Left ventricle myocardium inferior (tissue), 1 donor: ENCODE measurements at places on chromosomes 11 and 22.

DNA sequence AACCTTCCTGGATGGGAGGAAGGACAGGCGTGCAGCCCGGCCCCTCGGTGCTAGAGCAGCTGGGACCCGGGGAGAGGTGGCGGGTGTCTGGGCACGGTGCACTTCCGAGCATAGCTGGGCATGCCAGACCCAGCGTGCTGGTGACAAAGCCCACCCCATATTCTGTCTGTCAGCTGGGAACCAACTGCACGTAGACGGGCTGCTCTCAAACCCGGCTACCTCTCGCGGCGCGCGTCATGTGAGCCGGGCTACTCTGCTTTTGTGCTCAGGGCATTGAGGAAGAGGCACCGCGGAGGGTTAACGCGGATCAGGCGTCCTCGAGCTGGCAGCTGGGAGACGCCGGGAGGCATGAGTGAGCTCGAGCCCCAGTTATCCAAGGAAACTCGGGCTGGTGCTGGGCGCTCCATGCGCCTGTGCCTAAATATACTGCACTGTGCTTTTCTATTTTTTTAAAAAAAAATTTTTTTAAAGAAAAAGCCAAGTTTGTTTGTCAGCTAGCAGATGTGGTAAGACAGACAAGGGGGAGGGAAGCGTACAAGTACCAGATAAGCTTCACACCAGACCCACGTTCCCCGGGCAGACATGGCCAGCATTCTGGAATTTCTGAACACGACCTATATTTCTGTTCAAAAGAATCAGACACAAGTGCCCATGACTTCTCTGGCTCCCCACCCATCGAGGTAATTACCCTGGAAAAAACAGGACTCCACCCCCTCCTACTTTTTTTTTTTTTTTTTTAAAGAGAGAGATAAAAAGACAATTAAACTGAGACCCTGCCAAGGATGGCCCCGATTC lies 425.6 kb downstream of the SHANK2 start:
- DNase-seq: no peak

DNA sequence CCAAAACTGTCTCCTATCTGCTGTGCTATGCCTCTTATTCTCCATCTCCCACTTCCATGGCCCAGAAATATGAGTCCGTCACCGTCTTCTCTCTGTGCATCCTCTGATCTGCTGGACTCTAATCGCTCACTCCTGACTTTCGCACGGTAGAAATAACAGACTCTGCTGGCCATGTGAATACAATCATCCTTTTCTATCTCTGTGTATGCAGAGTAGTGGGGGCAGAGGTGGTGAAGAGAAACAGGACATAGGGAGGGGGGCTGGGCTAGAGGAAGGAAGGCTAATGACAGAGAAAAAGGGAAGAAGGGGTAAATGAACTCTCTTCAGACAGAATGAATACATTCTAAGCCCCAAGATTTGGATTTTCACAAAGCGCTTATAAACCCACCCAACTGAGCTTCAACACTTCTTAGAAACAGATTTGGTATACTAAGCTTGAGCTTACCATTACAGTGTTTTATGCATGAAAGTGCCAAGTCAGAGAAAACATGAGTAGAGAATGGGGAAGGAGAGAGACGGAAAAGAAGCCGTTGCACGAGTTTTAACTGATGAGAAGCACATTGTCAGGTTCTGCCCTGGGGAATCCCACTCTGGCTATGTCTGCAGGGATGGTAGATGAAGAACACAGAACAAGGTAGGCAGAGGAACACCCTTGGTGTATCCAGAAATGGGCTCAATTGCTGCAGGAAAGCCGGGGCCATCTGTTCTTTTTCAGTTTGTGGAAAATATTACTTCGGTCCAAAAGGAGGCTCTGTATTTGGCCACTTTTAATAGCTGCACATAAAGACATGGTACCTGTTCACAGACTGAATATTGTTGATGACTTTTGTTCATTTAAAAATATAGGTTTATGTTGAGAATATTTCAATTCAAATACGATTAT lies 324.7 kb downstream of the ETS1 start:
- DNase-seq: no peak

- DNase-seq: no peak
Observed at GRCh38 chr22:50220603-50221409, 20.0 kb downstream of the SELENOO start.

DNA sequence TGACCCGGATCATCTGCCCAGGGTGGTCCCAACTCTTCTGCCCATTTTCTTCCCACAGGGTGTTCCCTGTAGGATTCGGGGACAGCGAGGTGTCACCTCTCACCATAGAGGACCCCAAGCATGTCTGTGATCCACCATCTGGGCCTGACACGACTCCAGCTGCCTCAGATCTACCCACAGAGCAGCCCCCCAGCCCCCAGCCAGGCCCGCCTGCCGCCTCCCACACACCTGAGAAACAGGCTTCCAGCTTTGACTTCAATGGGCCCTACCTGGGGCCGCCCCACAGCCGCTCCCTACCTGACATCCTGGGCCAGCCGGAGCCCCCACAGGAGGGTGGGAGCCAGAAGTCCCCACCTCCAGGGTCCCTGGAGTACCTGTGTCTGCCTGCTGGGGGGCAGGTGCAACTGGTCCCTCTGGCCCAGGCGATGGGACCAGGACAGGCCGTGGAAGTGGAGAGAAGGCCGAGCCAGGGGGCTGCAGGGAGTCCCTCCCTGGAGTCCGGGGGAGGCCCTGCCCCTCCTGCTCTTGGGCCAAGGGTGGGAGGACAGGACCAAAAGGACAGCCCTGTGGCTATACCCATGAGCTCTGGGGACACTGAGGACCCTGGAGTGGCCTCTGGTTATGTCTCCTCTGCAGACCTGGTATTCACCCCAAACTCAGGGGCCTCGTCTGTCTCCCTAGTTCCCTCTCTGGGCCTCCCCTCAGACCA lies 24.0 kb downstream of the CSF2RB start:
- no peak for DNase-seq

DNA sequence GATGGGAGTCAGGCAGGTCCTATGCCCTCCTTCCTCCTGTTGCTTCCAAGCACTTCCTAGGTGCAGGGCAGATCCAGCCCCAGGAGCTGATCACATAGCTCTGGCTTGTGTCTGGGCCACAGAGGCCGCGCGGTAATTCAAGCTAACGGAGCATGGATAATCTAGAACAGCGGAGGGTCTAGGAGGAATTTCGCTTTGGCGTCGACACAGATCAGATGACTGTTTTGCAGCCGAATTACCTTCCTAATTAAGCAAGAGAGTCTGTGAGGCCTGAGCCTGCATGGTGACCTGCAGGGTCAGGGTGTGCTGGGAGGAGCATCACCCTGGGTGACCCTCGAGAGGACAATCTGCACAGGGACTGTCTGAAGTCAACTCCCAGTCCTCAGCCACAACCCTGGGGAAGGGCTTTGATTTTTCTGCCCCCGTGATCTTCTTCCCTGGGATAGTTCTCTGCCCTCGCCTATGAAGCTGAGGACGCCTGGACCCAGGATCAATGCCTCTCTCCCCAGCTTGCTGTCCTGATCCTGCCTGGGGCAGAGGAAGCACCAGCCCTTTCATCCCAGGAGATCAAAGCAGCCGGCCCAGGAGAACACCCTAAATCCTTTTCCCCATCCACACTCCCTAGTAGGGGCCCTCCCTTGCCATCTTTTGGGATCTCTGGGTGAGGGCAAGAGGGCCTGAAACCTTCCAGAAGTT lies 11.0 kb downstream of the NECTIN1 start:
- DNase-seq: no peak

DNA sequence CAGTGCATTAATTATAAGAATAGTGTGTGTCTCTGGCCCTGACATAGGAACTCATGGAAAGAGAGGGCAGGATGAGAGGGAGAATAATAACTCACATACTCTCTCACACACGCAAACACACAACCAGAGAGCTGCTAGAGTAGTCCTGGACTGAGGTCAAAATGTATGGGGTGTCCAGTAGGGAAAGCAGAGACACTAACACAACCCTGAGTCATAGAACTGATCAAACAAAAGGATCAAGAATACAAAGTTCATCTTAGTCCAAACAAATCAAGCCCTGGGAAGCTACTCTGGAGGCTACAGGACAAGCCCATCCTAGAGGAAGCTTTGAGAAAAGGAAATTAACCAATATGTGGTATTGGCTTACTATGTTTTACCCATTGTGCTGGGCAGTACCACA lies 178.5 kb upstream of the GUCY1A2 start:
- DNase-seq: no peak

- no peak for DNase-seq
Observed at GRCh38 chr11:134332189-134332631, 422 bp downstream of the GLB1L2 start.

- DNase-seq: no peak
Observed at GRCh38 chr11:83865636-83866461, 579.7 kb upstream of the CCDC90B start.

DNA sequence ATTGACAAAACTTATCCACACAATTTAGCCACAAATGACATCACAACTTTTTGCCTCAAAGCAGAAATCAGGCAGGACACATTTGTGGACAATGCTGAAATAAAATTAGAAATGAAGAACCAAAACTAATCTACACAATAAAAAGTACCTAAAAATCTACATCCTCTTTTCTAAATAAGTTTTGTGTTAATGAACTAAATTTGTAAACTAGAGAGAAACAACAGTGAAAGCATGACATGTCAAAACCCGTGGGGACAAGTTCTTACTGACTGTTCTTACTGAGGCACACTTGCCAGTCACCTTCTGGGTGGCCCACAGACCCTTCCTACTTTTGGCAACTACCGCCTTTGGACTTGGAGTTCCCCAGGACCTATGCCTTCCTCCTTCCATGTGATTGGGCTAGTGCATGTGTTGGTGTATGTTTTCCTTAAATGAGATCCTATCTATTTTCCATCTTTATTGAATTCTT lies 60.7 kb upstream of the MUC15 start:
- DNase-seq: no peak
